ENCODE measurements at places on chromosomes 11 and 22. TPM values are rescaled to one million over a fixed set of nuclear protein-coding genes. Genes with fewer than 3 reads are reported as not detected.

DNA sequence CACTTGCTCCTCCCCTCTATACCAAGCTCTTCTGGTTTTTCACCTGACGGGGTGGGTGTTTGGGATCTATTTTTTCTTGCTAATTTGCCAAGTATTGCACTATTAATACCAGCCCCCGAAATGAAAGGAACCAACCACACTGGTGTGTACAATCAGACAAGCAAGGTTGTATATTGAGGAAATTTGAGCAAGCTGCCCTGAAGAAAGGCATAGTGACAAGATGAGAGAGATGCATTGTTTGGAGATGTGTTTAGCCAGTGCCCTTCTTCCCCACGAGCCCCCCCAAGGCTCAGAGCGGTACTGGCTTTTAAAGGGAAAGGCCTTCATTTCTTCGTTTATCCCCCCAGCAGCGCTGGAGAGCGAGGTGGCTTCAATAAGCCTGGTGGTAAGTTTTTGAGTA is 15.2 kb upstream of the GAS2L1 start:
- H3K4me1 ChIP-seq, result no peaks in the 10 kb centered on the region
- no peak overlapping the region for H3K4me3 ChIP-seq
- H3K27ac ChIP-seq, result no peak overlapping the region
- DNase-seq, result no peak
- H3K27me3 ChIP-seq, result no peaks in the 10 kb centered on the region

DNA sequence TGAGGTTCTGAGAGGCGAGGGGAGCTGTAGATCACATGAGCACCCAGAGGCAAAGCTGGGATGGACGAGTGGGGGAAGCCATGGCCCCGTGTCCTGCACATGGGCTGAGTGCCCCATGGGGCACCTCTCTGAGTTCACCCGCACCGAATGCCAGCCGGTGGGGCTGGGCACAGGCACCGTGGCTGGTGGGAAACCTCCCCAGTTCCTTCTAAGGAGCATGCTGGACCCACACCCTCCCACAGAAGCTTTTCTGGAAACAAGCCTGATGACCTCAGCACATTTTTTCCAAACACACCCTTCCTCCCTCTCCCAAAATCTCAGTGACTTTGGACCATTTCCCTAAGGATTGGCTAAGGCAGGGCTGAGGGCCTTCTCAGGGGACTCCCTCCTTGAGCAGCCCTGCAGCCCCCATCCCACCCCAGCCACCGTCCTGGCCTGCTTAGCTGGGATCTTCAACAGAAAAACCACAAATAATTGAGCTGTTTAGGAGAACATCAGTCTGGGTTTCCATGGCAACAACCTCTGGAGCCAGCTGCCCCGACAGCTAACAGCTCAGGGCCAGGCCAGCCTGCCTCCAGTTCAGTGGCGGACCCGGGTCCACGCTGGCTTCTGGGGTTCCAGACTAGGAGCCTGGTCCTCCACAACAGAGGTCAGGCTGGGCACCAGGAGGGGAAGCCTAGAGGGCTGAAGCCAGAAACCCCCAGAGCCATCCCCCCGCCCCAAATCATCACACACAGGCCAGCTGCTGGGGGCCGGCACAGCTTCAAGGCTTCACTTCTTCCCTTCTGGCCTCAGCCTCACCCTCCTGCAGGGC is 18.1 kb upstream of the LINC01488 start:
- H3K27me3 ChIP-seq, result no peaks in the 10 kb centered on the region
- no peak for DNase-seq
- no peak overlapping the region for H3K4me3 ChIP-seq

Gene CREB3L1
- 35.6 TPM for total RNA-seq

DNA sequence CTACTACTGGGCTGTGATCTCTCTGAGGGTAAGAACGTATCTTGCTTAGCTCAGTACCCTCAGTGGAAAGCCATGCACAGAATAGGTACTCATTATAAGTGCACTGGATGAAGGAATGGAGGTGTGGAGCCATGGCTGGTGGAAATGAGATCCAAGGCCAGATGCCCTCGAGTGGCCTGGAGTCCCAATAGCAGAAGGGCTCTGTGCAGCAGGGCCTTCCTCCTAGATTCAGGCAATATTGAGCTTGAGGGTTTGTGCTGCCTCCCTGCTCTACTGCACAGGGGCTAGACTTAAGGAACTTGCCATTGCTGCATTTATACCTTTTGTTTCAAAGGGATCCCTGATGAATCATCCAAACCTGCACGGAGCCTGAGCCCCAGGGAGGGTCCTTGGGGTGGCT is 33.6 kb upstream of the TUB start:
- no peaks in the 10 kb centered on the region for H3K4me1 ChIP-seq
- H3K36me3 ChIP-seq, result no peaks in the 10 kb centered on the region
- H3K4me3 ChIP-seq, result no peak overlapping the region
- H3K27me3 ChIP-seq, result peaks cover 34% of the 10 kb centered on the region
- DNase-seq, result no peak
- H3K27ac ChIP-seq, result no peak overlapping the region

DNA sequence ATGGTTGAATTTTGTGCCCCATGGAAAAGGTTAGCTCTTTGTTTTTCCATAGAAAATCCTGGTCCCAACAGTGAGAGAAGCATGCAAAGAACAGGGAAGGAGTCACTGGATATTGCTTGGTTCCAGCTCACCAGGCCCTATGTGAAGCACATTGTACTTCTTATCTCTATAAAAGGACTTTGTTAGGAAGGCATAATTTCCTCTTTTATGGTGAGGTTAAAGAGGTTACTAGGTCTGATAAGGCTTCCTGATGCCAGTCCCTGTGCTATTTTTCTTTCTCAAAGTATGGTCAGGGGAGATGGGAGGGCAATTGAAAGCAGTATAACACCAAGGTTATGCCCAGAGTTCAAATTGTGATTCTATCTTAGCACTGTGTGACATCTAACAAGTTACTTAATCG is 162.6 kb downstream of the KIF18A start:
- H3K27ac ChIP-seq, result no peak overlapping the region
- no peaks in the 10 kb centered on the region for H3K27me3 ChIP-seq
- H3K4me1 ChIP-seq, result no peaks in the 10 kb centered on the region
- H3K4me3 ChIP-seq, result no peak overlapping the region
- H3K36me3 ChIP-seq, result no peaks in the 10 kb centered on the region

- H3K4me1 ChIP-seq, result peaks cover 26% of the 10 kb centered on the region
- no peaks in the 10 kb centered on the region for H3K27me3 ChIP-seq
- H3K4me3 ChIP-seq, result no peak overlapping the region
- H3K27ac ChIP-seq, result no peak overlapping the region
- peaks cover 8% of the 10 kb centered on the region for H3K36me3 ChIP-seq
Observed at GRCh38 chr11:64760759-64761420, 1.1 kb upstream of the PYGM start.

Gene CFL1
- 1,911 TPM for total RNA-seq

DNA sequence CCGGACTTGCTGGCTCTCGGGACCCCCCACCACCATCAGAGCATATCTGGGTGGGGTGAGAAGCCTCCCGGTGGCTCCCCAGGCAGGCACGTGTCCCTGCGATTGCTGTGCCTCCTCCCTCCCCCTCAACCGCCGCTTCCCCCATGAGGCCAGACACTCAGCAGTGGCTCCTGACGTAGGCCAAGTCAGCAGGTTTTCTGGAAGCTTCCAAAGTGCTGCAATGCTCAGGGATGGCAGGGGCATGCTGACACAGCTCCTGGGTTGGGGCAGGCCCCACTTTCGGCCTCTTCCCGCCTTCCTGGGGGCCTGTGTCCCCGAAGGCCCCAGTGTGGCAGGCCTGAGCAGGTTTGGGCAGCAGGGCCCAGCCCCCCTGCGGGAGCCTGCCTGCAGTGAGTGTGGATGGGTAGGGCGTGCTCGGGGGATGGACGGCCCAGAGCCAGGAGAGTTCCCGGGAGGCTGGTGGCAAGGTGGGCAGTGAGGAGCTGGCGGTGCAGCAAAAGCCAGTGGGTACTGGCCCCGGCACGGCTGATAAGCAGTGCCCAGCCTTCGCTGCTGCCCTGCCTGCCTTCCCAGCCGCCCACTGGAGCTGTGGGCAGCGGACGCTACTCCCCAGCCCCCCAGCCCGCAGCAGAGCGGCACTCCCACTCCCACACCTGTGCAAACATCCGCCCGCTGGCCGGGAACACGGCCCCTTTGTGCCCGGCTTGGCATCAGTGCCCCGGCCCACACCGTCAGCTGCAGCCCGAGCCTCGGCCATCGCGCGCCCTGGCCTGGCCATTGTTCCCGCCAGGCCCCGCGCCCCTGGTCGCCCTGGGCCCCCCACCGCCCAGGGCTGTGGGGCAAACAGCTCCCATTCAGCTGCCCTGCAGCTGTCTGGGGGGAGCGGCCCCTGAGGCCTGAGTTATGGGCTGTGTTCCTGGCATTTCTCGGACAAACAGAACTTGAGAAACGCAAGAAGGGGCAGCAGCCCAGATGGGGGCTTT is 125.0 kb downstream of the KCNQ1OT1 start:
- H3K27ac ChIP-seq, result no peak overlapping the region
- no peak overlapping the region for H3K4me3 ChIP-seq
- H3K4me1 ChIP-seq, result no peaks in the 10 kb centered on the region
- no peaks in the 10 kb centered on the region for H3K27me3 ChIP-seq
- no peak for DNase-seq

- H3K27ac ChIP-seq, result no peak overlapping the region
- DNase-seq, result no peak
- H3K36me3 ChIP-seq, result no peaks in the 10 kb centered on the region
- no peak overlapping the region for H3K4me3 ChIP-seq
- no peaks in the 10 kb centered on the region for H3K27me3 ChIP-seq
- no peaks in the 10 kb centered on the region for H3K4me1 ChIP-seq
Observed at GRCh38 chr22:48071828-48072227, 1309.4 kb downstream of the TBC1D22A start.

- peaks cover 24% of the 10 kb centered on the region for H3K4me1 ChIP-seq
- H3K36me3 ChIP-seq, result no peaks in the 10 kb centered on the region
- H3K27me3 ChIP-seq, result no peaks in the 10 kb centered on the region
- no peak overlapping the region for H3K27ac ChIP-seq
- DNase-seq, result no peak
Observed at GRCh38 chr22:40240686-40241085, 63.0 kb downstream of the TNRC6B start.

DNA sequence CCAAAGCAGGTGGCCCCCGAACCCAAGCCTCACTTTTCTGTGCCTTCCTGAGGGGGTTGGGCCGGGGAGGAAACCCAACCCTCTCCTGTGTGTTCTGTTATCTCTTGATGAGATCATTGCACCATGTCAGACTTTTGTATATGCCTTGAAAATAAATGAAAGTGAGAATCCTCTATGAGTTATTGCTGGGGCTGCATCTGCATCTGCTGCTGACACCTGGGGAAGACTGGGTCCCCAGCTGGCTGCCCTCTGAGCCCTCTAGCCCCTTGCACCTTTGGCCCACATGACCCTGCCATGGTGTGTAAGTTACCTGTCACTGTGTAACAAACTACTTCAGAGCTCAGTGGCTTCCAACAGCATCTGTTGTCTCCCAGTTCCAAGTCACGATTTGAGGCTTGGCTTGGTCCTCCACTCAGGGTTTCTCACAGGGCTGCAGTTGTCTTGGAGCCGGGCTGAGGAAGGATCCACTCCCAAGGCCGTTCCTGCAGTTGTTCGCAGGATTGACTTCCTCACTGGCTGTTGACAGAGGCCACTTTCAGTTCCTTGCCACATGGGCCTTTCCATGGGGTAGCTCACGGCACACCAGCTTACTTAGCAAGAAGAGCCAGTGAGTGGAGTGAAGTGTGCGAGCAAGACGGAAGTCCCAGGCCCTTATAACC is 13.5 kb upstream of the UVRAG start:
- no peaks in the 10 kb centered on the region for H3K36me3 ChIP-seq
- H3K4me3 ChIP-seq, result no peak overlapping the region
- H3K27ac ChIP-seq, result no peak overlapping the region
- H3K4me1 ChIP-seq, result no peaks in the 10 kb centered on the region
- H3K27me3 ChIP-seq, result no peaks in the 10 kb centered on the region

Gene NRGN
- 5.7 TPM for total RNA-seq

GRCh38 chr11:48024635-48025071 is 44.3 kb downstream of the PTPRJ start:
- no peak overlapping the region for H3K27ac ChIP-seq
- peaks cover 17% of the 10 kb centered on the region for H3K4me1 ChIP-seq
- no peak for DNase-seq
